ENCODE measurements at places on chromosomes 6 and 20.
A peak's percentile ranks its signal among the peaks of the same experiment; 100 is the strongest.

DNA sequence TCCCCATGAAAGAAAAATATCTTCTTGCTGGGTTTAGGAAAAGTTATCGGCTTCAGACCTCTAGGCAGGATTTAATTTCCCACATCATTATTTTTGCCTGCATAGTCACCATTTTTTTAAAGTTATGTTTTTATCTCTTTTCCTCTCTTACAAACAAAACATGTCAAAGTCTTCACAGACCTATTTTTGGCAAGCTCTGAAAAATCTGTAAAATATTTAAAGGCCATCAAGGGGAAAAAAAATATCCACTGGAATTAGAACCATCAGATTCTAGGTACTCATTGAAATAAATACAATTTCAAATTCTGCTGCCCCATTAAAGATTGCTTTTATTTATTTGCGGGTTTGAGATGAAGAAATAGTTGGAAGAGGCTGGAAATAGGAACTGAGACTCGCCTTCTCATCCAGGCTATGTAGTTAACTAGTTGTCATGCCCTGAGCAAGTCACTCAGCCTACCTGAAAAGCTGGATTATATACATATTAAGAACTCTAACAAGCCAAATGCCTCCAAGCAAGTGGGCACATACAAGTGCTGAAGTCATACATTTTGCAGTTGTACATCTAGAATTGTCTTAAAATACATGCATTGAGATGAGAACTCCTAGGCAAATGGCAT, 101.7 kb upstream of the SASH1 start:
- DNase-seq: no peak
- no peaks in the 10 kb centered on the region for H3K36me3 ChIP-seq
- H3K4me3 ChIP-seq: no peak overlapping the region
- H3K4me1 ChIP-seq: no peaks in the 10 kb centered on the region
- no peaks in the 10 kb centered on the region for H3K27me3 ChIP-seq

- H3K4me3 ChIP-seq: no peak overlapping the region
- no peak for DNase-seq
- H3K27ac ChIP-seq: no peak overlapping the region
- no peaks in the 10 kb centered on the region for H3K36me3 ChIP-seq
These were observed 3.6 kb downstream of the TOP1 start for GRCh38 chr20:41032271-41032670.

DNA sequence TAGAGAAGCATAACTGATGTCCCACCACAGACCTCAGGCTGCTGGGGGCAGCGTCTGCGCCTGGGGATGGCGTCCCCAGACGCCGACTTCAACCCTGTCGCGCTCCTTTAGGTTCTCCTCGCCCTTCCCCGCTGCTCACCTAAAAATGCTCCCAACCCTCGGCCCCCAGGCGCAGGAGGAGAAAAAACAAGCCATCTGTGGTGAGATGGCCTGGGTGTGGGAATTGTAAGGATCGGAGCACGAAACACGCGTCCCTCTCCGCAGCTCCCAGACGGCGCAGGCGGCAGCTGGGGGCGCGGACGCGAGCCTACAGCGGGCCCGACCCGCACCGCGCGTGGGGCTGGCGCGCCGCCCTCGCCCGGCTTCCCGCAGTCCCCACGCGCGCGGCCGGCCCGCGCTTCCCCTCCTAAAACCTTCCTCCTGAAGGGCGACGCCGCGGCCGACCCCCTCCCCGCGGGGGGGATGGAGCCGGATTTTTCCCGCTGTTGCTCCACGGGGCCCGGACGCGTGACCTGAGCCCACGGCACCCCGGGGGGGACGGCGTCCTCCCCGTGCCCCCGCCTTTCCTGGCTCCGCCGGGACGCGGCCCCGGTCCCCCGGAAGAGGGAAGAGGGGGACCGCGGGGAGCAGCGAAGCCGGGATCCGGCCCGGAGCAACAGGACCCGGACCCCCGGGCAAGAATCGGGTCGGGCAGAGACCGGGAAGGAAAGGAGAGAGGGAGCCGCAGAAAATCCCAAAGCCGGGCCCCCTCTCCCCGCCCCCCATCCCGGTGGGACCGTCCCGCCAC, 611 bp downstream of the EPB41L2 start:
- peak overlapping the region; percentile 51 for H3K4me3 ChIP-seq
- H3K27me3 ChIP-seq: no peaks in the 10 kb centered on the region
- peak overlapping the region; percentile 94 for H3K27ac ChIP-seq
- peaks cover 4% of the 10 kb centered on the region for H3K4me1 ChIP-seq
- DNase-seq: peak; percentile 33

DNA sequence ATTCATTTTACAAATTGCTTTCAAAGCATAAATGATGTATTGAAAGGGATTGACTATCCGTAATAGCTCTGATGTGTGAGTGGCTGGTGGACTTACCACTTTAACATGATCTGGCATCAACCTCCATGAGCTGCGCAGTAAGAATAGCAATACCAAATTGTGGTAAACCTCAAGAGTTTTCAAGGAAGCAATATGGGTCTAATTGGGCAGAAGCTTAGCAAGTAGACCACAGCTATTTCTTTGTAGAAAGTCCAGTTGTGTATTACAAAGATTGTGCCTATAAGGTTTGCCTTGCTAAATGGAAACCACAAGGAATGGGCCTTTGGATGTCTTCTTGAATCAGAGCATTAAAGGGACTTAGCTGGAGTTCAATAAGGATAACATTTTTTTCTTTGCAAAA, 736.6 kb downstream of the KIF16B start:
- DNase-seq: no peak
- no peaks in the 10 kb centered on the region for H3K36me3 ChIP-seq
- no peaks in the 10 kb centered on the region for H3K27me3 ChIP-seq

DNA sequence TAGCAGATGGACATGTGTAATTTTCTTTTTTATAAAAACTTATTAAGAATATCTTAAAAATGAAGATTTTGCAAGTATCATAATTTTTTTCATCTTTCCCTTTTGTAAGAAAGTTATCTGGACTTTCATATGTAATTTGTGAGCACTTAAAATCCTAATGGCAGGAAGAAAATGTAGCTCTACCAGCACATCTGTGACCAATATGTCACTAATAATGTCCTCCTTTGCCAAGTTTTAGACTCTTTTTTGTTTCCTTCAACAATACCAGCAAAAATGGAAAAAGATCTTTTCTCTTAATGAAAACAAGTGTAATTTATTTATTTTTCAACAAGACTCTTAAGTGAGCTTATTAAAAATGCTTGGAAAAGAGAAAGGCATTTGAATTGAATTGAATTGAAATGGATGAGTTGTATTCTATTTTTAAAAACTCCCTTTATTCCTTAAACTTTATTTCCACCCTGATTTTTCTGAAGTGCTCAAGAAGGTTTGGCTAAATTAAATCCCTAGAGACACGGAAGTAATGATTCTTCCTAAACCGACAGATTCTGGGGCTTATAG, 110.7 kb downstream of the KIF6 start:
- H3K27me3 ChIP-seq: no peaks in the 10 kb centered on the region
- H3K27ac ChIP-seq: no peak overlapping the region
- H3K4me3 ChIP-seq: no peak overlapping the region
- no peak for DNase-seq
- no peaks in the 10 kb centered on the region for H3K36me3 ChIP-seq

DNA sequence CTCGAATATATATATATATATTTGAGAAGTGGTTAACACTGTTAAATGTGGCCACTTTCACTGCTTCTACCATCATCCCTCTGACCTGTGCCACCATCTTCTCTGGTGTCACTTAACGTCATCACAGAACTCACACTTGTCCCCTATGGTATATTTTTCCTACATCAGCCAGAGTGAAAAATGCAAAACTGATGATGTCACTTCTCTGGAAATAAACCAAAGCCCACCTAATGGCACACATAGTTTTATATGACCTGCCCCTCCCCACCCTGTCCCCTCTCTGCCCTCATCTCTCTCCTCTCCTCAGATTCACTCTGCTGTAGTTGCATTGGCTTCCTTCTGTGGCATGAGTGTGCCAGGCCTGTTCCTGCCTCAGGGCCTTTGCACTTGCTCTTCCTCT, 63.9 kb upstream of the IFNGR1 start:
- no peaks in the 10 kb centered on the region for H3K36me3 ChIP-seq
- no peaks in the 10 kb centered on the region for H3K27me3 ChIP-seq
- no peaks in the 10 kb centered on the region for H3K4me1 ChIP-seq
- H3K27ac ChIP-seq: no peak overlapping the region

DNA sequence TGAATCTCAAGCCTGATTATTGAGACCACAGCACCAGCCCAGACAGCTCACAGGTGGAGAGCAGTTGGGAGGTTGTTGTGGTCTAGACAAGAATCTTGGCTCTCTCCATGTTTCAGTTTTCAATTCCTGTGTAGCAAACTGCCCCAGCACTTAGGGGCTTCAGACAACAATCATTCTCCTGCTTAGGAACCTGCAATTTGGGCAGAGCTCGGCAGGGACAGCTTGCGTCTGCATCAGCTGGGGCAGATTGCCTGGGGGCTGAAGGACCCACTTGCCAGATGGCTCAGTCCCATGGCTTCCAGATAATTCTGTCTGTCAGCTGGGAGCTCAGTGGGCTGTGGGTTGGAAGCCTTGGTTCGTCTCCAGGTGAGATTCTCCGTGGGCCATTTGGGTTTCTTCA, 6.9 kb downstream of the TGM6 start:
- no peak overlapping the region for H3K4me3 ChIP-seq
- no peaks in the 10 kb centered on the region for H3K4me1 ChIP-seq
- no peak for DNase-seq
- H3K27me3 ChIP-seq: no peaks in the 10 kb centered on the region

GRCh38 chr6:52536424-52536916, 40.4 kb downstream of the TRAM2 start:
- no peaks in the 10 kb centered on the region for H3K27me3 ChIP-seq
- no peak for DNase-seq
- peaks cover 6% of the 10 kb centered on the region for H3K4me1 ChIP-seq
- H3K4me3 ChIP-seq: no peak overlapping the region

GRCh38 chr20:23387118-23387443, 25.1 kb downstream of the GZF1 start:
- H3K27ac ChIP-seq: peak overlapping the region; percentile 43
- peaks cover 26% of the 10 kb centered on the region for H3K4me1 ChIP-seq
- no peaks in the 10 kb centered on the region for H3K27me3 ChIP-seq
- no peak overlapping the region for H3K4me3 ChIP-seq

DNA sequence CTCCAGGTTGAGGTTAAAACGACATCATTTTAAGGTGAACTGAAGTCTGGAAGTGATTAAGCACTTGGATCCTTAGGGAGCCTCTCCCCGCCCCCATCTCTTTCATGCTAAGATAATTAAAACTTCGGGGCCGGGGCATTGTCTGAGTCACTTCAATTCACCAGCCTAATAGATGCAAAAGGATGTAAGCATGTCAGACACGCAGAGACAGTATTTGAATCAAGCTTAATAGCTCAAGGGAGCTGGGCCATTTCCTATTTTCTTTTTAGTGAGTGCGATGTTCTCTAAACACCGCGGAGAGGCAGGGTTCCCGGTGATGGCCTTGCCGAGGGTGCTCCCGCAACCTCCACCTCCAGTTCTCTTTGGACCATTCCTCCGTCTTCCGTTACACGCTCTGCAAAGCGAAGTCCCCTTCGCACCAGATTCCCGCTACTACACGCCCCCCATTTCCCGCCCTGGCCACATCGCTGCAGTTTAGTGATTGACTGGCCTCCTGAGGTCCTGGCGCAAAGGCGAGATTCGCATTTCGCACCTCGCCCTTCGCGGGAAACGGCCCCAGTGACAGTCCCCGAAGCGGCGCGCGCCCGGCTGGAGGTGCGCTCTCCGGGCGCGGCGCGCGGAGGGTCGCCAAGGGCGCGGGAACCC, 516 bp upstream of the IRF4 start:
- H3K4me3 ChIP-seq: no peak overlapping the region
- peaks cover 52% of the 10 kb centered on the region for H3K27me3 ChIP-seq
- no peak for DNase-seq
- H3K36me3 ChIP-seq: no peaks in the 10 kb centered on the region

DNA sequence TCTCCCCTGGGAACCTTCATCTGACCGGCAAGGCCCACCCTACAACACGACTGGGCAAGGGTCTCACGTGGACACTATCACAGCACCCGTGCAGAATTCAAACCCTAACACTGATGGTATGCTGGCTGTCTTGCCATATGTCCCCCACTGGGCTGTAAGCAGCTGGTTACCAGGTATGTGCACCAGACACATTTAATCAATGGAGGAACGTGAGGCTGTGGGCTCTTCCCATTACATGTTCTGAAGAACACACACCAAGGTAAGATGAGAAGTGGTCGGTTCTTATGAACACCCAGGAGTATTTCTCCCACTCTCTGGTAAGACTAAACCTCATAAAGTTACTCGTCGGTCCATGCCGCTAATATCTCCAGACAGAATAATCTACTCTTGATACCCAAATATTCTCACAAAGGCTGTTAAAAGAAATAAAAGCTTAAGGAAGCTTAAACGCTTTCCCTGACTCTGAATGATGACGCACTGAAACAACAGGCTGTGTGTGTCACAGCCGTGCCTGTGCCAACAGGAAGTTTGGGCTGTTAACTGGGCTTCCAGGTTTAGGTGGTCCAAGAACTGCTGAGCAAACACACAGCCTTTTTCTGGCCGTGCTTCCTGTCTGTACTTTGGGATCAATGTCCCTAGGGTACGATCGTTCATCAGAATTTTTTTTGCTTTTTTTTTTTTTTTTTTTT, 75.3 kb downstream of the SLC23A2 start:
- H3K27me3 ChIP-seq: no peaks in the 10 kb centered on the region
- H3K36me3 ChIP-seq: no peaks in the 10 kb centered on the region
- H3K27ac ChIP-seq: peak overlapping the region; percentile 94
- peak; percentile 76 for DNase-seq
- no peak overlapping the region for H3K4me3 ChIP-seq

- DNase-seq: no peak
- H3K4me1 ChIP-seq: peaks cover 6% of the 10 kb centered on the region
- peak overlapping the region; percentile 96 for H3K27ac ChIP-seq
- peak overlapping the region; percentile 96 for H3K4me3 ChIP-seq
- H3K27me3 ChIP-seq: no peaks in the 10 kb centered on the region
These were observed 883 bp upstream of the CCDC28A start for GRCh38 chr6:138772596-138773176.

DNA sequence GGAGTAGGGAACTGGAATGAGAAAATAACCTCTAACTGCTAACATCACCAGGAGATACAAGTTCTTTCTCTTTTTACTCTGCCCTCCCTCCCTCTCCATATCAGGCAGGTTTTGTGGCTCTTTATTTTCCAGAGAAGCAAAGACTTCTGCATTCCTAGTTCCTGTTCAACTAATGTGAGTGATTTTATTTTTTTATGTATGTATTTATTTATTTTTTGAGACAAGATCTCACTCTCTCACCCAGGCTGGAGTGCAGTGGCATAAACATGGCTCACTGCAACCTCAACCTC, 6.0 kb upstream of the IER3 start:
- H3K36me3 ChIP-seq: no peaks in the 10 kb centered on the region
- no peaks in the 10 kb centered on the region for H3K27me3 ChIP-seq
- no peak for DNase-seq

DNA sequence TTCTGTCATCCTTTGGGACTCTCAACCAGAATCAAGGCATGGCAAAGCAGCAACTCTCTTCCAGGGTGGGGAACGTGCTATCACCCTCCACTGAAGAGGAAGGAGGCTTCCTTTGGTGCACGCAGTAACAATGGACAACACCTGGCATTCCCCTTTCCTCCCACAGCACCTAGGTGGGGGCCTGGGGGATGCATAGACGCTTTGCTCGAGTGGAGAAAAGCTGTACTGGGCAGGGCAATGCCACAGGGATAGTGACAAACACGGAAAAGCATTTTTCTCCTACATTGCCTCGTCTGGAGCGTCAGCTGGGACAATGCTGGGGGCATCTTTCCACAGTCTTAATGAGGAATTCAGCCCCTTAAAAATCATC, 82.9 kb downstream of the GMPR start:
- H3K4me1 ChIP-seq: peaks cover 16% of the 10 kb centered on the region
- no peak overlapping the region for H3K27ac ChIP-seq
- H3K36me3 ChIP-seq: no peaks in the 10 kb centered on the region
- no peak overlapping the region for H3K4me3 ChIP-seq
- DNase-seq: no peak

GRCh38 chr6:118963003-118963402, 28.0 kb upstream of the MCM9 start:
- H3K4me3 ChIP-seq: no peak overlapping the region
- DNase-seq: no peak
- H3K36me3 ChIP-seq: no peaks in the 10 kb centered on the region
- H3K4me1 ChIP-seq: no peaks in the 10 kb centered on the region
- no peak overlapping the region for H3K27ac ChIP-seq
